H1 (cell line): ENCODE measurements at places on chromosomes 3 and 15. TPM values are rescaled to one million over a fixed set of nuclear protein-coding genes. Genes with fewer than 3 reads are reported as not detected.

- no peak for DNase-seq
Observed at GRCh38 chr3:85877631-85878030, 918.8 kb downstream of the CADM2 start.

GRCh38 chr3:194769020-194769643 is 83.4 kb downstream of the FAM43A start:
- DNase-seq: peak; percentile 88

- no peak for DNase-seq
Observed at GRCh38 chr3:34533451-34533850, 735.0 kb downstream of the PDCD6IP start.

DNA sequence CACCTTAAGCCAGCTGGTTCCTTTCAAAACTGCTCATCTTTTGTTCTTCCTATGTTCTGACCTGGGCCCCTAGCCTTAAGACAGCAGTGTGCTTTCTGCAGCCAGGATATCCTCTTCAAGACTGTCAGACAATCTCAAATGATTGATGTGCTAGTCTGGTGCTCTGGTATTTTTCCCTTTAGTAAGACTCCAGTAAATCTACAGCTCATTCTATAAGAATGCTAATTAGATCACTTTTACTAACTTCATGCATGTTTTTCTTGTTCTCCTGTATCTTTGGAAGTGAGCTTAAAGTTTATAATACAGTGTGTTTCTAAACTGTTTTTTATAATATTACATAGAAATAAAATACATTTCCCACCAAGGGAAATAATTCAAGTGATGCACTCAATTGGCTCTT is 220.9 kb upstream of the NANOGP8 start:
- no peak for DNase-seq

DNA sequence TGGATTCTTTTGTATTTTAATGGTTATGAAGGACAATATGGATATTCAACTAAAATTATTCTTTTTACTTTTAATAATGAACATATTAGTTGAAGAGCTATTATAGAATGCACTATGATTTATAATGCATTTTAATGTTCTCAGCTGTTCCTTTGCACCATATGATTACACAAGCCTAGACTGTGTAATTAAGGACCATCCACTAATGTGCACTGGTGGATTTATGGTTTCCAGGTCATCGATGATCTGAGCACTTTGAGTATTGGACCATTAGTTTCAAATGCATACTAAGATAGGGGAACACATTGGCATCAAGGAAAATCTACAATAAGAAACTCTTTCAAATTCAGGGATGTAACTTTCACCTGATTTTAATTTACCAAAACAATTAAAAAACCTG is 16.8 kb downstream of the LRRN1 start:
- no peak for DNase-seq

GRCh38 chr3:162534431-162534830 is 1037.8 kb downstream of the OTOL1 start:
- DNase-seq: no peak

- no peak for DNase-seq
Observed at GRCh38 chr3:171986757-171987518, 52.4 kb upstream of the FNDC3B start.

DNA sequence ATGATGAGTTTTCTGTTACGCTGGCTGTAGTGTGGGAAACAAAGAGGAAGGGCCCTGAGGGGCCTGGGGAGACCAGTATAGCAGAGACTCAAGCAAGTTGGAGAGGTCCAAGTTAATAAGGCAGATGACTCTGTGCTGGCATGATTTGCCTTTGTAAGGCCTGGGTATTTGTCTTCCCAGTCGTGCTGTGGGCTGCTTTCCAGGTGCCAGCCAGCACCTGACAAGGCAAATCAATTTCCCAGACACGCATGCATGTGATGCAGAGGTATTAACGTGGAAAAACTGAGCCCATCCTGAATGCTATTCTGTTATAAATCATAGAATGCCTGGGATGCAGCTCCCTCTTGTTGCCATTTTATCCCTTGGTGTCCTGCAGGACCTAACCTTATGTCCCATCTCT is 175.6 kb downstream of the MFSD1 start:
- no peak for DNase-seq

GRCh38 chr3:188270423-188270972 is 116.5 kb downstream of the LPP start:
- DNase-seq: no peak

GRCh38 chr15:48720646-48721045 is 75.1 kb upstream of the FBN1 start:
- no peak for DNase-seq

DNA sequence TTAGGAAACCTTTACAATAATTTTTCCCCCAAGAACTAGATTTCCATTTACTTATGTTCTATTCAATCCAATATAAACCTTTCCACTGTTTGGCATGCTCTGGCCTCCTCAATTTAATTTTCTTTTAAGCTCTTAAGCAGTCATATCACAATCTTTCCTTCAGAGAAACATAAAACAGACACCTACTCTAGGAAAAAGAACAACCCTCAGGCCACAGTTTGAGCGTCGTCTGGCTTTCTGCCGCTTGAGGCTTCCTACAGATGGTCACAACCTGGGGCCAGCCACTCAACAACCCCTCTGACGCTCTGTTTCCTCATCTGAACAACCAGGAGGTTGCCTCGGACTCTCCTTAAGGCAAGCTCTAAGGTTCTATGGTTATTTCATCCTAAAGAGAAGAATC is 143.3 kb downstream of the ADAMTS17 start:
- DNase-seq: no peak

- no peak for DNase-seq
Observed at GRCh38 chr3:131396170-131396569, 14.6 kb downstream of the NUDT16 start.

GRCh38 chr3:195030791-195031321 is 240.1 kb downstream of the XXYLT1 start:
- DNase-seq: no peak

GRCh38 chr3:37819591-37819990 is 42.1 kb upstream of the CTDSPL start:
- no peak for DNase-seq

The MKRN2OS gene
- total RNA-seq: 0.41 TPM in 1 of 2 replicates, not detected in the other

The PLA2G4B gene
- total RNA-seq: 4.2 and 8.0 TPM in 2 replicates

The MOBP gene
- total RNA-seq: 0.10 and 0.50 TPM in 2 replicates

The DCP1A gene
- total RNA-seq: 15.1 and 15.9 TPM in 2 replicates

The CHL1 gene
- total RNA-seq: 0.33 and 0.99 TPM in 2 replicates

The LRRC15 gene
- total RNA-seq: 0.37 and 0.40 TPM in 2 replicates

The RTP1 gene
- 3.0 and 3.2 TPM in 2 replicates for total RNA-seq
